ENCODE measurements at places on chromosomes 12 and 14.

DNA sequence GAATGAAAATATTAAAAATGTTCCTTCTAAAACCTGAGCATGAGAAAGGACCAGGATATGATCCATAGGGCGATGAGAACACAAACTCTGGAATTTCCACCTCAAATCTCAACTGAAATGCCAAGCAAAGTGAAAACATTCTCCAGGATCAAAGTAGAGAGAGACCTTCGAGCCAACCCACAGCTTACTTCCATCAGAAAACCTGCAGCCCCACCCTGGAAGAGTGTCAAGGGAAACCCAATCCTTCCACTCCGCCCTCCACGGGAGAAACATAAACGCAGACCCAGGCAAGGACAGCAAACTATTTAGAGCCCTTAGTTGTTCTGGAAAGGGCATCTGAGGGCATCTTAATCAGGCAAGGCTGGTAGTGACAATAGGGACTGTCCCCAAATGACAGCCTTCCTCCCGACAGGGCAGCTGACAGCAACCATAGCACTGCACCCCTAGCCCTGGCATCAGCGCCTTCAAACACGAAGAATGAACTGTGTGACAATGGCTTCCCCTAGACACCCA, 21.8 kb downstream of the SLC15A4 start:
- no peak for DNase-seq

- DNase-seq = no peak
Observed at GRCh38 chr12:68290126-68290525, 36.7 kb upstream of the IL22 start.

DNA sequence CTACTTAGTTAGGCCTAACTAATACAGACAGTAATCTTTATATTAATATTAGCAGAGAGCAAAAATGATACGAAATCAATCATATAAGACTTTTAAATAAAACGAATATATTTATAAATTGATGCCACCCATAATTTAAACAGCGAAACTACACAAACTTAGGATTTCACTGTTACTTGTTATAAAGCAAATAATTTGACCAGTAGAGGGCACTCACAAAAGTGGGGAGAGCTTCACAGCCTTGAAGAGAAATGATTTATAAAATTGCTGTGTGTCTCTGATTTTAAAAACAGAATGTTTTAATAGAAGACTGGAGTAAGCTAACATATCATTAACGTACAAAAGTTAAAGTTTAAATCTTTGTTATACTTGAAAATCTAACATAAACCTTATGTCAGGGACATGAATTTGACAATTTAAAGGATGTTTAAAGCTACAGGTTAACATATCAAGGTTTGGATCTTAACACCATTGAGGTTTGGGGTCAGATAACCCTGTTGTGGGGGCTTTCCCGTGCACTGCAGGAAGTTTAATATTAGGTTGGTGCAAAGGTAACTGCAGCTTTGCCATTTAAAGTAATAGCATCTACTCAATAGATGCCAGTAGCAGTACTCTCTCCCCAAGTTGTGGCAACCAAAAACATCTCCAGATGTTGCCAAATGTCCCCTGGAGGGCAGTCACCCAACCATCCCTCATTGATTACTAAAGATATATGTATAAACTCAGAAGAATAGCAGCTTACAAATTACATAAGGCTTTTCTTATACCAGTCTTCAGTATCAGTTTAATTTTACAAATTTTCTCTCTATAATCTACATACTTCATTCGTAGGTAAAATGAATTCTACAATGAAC, 9.3 kb downstream of the KRAS start:
- DNase-seq = peak; percentile 37

GRCh38 chr14:55188686-55189295, 2.6 kb downstream of the DLGAP5 start:
- DNase-seq = no peak

All from inflammatory macrophage treated with lipopolysaccharide for 1 hour (primary cell).